ENCODE measurements at places on chromosomes 5 and 9. TPM values are rescaled to one million over a fixed set of nuclear protein-coding genes. Genes with fewer than 3 reads are reported as not detected.

DNA sequence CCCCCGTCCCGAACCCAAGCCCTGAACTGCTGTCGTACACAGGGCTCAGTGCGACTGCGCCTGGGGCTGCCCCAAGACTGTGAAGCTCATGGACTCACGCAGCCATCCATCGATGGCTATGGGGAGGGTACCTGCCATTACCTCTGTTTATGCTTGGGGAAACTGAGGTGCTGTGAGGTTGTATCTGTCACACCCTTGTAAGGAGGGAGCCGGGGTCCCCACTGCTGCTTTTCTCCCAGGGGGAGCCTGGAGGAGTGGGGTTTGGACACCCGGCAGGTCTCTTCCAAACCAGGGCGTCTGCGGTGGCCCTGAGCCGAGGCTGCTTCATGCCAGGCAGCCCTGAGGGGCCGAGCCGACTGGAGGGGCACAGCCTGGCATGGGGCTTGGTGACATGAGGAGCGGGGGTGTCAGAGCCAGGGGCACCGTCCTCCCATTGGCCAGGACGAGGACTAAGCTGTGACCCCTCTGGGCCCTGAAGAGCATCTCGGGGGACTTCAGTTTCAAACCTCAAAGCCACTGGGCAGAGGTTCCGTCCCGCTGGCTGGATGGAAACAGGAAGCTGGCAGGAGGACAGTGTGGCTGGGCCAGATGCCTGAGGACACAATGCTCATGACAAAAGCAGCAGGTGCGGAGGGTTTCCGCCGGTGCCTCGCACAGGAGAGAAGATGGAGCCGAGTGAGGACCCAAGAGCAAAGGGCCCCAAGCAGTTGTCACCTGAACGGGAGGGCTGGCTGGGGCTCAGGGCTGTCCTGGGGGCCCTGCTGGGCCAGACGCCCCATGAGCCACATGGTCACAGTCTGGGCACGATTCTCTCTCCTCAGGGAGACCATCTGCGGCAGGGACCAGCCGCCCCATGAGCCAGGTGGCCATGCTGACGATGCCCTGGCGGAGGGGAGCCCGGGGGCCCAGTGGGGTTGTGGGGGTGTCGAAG, 54.4 kb upstream of the EXOC3 start:
- no peak for DNase-seq

- DNase-seq = no peak
Measured at GRCh38 chr5:71790433-71790832, 71.4 kb downstream of the CARTPT start.

GRCh38 chr5:141821430-141821925, 56.7 kb downstream of the PCDH1 start:
- peak; percentile 92 for DNase-seq

DNA sequence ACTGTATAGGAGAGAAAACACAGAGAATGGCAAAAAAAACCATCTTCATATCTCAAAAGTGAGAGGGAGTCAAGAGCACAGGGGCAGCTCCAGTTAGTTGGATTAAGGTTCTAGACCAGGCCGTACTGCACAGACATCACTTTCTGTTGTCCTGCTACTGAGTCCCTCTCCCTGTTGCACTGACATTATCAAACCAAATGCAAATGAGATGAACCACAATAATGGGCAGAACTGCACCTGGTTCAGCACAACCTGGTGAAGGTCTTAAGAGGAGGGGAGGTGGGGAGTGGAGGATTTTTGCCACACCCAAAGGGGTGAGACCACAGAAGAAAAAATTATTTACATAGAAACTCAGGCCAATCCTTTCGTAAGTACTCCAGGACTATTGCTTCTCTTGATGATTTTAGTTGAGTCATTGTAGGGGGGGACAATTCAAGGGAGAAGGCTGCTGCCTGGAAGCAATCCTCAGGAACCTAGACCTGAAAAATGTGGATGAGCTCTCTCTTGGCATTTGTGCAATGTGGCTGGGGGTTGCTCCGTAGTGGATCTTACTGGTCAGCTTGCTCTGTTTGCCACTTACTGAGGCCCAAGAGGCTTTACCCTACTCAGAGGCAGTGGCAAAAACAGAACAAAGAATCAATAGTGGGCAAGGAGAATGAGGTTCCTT, 94.5 kb upstream of the PPP1R2B start:
- DNase-seq = no peak

GRCh38 chr9:137320555-137321384, 18.7 kb upstream of the NRARP start:
- DNase-seq = peak; percentile 65

DNA sequence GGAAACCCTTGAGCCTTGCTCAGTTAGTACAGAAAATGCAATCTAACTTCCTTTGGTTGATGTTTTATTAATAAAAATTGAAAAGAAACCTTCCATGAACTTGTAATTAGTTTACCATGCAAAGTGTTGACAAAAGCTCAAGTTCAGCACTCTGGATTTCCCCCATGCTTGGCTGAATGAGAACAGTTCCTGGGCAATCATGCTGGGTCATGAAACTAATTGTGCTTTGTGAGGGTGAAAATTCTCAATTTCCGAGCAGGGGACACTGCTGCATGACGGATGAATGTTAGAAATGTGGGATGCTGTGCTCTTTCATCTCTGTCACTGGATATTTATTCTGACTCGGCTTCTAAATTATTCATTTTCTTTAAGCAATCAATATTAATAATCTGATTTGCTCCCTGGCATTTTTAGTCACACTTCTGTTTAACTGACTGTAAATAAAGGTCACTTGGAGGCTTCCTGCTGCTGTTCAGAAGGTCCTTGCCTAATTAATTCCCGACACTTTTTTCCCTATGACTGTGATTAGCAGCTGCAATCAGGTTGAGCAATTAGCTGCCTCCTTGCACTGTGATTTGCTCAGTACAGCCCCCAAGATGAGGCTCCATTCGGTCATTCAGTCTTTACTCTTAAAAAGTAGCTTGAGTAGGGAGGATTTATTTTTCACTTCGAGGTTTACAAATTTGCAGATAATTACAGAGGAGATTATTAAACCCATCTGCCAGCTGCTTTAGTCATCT, 678.1 kb upstream of the ZNF608 start:
- DNase-seq = no peak

DNA sequence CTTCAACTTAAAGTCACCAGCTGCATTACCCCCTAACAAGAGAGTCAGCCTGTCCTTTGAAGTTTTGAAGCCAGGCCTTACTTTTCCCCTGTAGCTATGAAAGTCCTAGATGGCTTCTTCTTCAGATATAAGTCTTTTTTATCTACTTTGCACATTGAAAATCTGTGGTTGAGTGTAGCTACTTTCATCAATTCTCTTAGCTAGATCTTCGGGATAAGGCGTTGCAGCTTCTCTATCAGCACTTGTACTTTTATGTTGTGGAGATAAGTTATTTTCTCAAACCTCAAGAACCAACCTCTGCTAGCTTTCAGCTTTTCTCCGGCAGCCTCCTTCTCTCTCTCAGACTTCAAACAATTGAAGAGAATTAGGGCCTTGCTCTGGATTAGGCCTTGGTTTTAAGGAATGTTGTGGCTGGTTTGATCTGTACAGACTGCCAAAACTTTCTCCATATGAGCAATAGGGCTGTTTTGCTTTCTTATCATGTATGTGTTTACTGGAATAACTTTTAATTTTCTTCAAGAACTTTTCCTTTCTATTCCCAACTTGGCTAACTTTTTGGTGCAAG, 21.6 kb downstream of the CATSPER3 start:
- DNase-seq = no peak

DNA sequence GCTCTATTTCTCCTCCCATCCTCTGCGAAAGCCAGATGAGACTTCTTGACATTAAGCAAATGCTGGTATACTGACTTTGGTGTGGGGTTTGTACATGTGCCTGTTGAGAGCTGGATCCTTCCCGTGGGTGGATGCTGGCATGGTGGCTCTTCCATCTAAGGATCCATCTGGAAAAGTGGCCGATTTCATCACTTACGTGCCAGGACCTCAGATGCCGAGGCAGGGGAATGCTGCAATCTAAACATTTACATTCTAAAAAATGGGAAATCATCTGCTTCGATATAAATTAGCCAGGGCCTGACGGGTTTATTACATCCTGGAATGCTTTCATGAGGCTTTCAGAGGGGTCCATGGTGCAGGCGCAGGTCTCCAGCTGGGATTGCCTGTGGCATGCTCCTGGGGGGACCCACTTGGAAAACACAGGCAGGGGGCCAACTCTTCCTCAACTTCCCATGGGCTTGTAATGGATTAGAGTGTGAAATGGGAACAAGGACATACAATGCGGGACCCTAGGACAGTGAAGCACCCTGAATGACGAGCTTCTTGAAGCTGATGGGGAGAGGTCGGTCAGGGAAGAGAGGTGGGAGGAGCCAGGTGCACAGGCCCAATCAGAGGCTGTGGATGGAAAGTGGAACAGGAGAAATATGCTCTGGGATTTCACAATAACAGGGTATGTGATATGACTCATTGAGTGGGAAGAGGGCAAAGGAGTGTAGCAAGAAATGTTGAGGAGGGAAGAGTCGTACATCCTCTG, 105.5 kb upstream of the PITX1 start:
- no peak for DNase-seq

GRCh38 chr5:13976223-13976622, 31.7 kb upstream of the DNAH5 start:
- DNase-seq = no peak

DNA sequence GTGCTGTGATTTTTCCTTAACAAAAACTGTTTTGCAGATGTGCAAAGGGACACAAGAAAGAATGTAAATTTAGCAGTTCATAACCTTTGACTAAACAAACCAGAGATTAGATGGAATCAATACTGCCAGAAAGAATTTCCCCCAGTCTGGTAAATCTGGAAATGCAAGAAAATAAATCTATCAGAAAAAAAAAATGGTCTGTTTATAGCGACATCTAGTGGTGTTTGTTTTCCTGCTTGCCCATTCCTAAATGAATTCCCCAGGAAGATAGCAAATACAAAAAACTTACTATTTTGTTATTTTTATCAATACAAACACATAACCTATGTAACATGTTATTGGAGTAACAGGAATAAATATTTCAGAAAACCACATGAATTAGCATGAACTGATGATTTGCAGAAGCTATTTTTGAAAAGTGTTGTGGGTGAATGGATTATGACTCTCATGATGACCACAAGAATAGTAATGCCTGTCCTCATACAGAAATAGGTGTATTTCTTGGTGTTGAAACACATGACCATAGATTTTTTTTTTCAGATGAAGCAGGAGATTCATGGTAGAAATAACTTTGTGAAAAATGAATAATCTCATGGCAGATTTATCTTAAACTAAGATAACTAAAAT, 1703.8 kb downstream of the MAT2B start:
- peak; percentile 63 for DNase-seq

DNA sequence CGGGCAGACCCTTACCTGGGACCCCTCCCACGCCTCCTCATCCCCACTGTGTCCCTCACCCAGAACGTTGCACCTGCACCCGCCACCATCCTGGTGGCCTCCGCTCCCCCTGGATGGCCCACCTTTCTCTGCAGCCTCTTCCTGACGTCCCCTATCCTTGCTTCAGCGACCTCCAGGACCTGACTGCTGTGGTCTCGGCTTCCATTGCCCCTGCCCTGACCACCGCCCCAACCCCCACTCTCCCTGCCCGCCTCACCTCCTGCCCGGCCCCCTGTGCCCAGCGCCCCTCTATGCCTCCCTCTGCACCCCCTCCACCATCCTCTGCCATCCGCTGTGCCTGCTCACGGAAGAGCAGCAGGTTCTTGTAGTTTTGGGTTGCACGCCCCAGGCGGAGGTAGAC, 2.2 kb downstream of the LCN10 start:
- no peak for DNase-seq

DNA sequence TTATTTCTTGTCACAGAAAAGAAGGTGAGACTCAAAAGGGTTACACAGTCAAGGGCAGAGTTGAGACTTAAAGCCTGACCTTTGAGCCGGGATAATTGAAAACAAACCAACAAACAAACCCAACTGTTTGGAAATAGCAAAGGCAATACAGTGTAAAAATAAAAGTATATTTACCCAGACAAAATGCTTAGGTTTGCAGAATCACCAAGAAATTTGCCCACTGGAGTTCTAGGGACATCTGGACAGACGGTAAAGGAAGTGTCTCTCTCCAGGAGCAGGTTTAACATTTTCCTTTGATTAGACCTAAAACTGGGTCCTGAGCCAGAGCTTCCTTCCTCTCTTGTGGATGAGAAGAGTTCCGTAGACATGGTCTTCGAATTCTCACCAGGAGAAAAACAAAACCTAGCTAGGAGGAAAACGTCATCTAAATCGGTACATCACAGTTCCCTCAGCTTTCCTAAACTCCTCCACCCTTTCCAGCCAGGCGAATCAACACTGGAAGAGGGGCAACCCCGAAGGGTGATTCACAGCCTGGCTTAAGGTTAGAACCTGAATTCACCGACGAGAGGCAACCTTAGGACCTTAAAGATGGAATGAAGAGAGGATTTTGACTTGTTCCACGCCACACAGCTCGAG, 673 bp downstream of the CDC25C start:
- peak; percentile 45 for DNase-seq

The TMC1 gene
- total RNA-seq = 0.54 TPM

The ZBTB6 gene
- 12.7 TPM for total RNA-seq

The PCDHGA1 gene
- 2.2 TPM for total RNA-seq

All from GM23338 (cell line).